Activated CD8-positive, alpha-beta memory T cell treated with anti-CD3 and anti-CD28 coated beads, Interleukin-2, amount 10 ng/mL, durations not matched to agents 7 days and 5 days (primary cell): ENCODE measurements at places on chromosomes 16 and 17.

- no peak for DNase-seq
Measured at GRCh38 chr17:66449418-66449977, 147.1 kb downstream of the PRKCA start.

GRCh38 chr16:80940069-80940856, 66.4 kb downstream of the CMC2 start:
- DNase-seq: no peak

- no peak for DNase-seq
Measured at GRCh38 chr17:82517230-82517865, 2.2 kb upstream of the FOXK2 start.

- DNase-seq: peak; percentile 81
Measured at GRCh38 chr16:75065149-75065505, 51.5 kb downstream of the LDHD start.

GRCh38 chr17:45946841-45947256, 52.2 kb upstream of the STH start:
- DNase-seq: no peak

- DNase-seq: no peak
Measured at GRCh38 chr16:50500171-50500874, 47.9 kb upstream of the NKD1 start.

DNA sequence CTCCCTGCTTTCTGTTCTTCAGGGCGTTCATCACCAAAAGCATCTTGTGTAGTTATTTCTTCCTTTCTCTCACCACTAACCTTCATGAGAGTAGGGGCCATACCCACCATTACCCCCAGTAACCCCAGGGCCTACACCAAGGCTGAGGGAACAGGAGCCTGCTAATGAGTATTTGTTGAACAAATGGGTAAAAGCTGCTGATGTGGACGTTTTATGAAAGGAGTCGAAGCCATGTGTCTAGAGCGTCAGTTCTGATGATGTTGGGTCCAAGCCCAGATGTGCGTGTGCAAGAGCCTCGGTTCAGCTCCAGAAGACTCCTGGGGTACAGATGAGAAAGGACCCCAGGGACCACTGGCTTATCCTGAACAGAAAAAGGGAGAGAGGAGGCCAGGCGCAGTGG, 77.1 kb upstream of the TBC1D3K start:
- DNase-seq: no peak

DNA sequence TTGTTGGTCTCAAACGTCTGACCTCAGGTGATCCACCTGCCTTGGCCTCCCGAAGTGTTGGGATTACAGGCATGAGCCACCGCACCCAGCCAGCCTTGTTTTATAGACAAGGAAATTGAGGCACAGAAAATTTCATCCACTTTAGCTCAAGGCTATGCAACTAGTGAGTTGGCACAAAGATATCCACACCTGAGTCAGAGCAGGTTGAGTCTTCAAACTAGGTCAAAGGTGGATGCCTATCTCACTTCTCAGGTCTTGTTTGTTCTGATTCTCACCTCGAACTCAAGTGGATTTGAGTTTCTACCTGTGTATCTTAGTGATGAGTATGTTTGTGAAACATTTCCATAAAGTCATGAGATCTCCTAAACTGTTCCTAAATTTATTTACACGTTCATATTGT, 35.6 kb upstream of the GAS7 start:
- no peak for DNase-seq

DNA sequence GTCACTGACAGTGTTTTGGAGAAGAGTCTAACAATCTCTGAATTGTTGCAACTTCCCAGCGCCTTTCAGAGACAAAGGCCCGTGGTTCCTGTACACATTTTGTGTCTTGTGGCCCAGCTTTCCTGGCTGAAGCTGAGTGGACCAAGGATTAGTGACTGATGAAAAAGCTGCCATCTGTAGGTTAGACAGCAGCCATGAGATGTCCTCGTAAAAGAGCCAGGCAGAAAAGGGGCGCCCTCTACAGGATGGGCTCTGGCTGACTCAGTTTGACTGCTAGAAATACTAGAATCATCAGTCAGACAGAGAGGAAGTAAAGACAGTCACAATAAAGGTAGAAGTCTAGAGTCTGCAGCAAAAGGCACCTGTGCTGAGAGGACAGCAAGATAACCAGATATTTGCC, 26.5 kb upstream of the NF1 start:
- peak; percentile 79 for DNase-seq

- DNase-seq: peak; percentile 74
Measured at GRCh38 chr16:27972500-27972899, 91.0 kb downstream of the GSG1L start.

- DNase-seq: peak; percentile 60
Measured at GRCh38 chr16:89330177-89330856, 112.8 kb downstream of the ZNF778 start.

- peak; percentile 92 for DNase-seq
Measured at GRCh38 chr17:38559051-38559879, 46.5 kb downstream of the SRCIN1 start.

DNA sequence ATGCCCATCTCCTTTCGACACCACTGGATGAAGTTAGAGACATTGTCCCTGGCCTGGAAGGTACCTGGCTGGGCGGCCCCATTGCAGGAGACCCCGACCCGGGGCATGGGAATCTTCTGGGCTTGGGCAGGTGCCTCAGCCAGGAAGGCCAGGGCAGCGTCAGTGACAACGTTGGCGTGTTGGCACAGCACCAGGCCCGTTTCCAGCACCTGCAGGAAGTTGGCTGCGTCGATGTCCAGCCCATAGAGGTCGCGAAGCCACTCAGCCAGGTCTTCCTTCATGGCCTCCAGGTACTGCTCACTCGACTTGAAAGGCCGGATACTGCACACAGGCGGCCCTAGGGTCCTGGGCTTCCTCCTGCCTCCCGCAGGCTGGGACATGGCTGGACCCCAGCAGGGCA, 568 bp downstream of the GAS2L2 start:
- DNase-seq: no peak

GRCh38 chr17:9239793-9240658, 218.7 kb downstream of the NTN1 start:
- DNase-seq: peak; percentile 71

DNA sequence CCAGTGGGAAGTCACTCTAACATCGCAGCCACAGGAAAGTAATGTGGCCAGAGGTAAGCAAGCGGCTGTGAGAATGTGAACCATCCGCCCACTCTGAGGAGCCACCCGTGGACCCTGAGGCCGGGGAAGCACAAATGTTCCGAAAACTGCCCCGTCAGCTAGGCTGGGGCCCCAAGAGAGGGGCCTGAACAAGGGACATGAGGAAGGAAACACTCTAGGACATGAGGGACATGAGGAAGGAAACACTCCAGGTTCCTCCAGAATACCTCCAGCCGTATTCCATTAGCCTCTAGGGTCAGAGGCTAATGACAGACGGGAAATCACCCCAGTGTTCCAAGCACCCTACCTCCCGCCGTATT, 317 bp downstream of the TEFM start:
- DNase-seq: peak; percentile 45

- DNase-seq: no peak
Measured at GRCh38 chr17:36048066-36048465, 16.0 kb upstream of the CCL18 start.

DNA sequence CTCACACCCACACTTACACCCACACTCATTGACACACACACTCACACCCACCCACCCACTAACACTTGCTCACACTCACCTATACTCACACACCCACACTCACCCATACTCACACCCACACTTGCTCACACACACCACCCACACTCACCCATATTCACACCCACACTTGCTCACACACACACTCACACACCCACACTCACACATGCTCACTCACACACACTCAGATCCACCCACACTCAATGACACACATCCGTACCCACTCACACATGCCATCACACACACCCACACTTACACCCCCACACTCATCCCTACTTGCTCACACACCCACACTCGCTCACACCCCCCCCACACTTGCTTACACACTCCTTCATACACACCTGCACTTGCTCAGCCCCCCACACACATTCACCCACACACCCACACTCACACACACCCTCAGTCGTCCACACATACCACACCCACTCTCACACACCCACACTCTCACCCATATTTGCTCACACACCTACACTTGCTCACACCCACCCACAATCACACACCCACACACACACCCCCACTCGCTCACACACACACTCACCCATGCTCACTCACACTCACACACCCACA, 321.1 kb upstream of the N4BP1 start:
- no peak for DNase-seq

DNA sequence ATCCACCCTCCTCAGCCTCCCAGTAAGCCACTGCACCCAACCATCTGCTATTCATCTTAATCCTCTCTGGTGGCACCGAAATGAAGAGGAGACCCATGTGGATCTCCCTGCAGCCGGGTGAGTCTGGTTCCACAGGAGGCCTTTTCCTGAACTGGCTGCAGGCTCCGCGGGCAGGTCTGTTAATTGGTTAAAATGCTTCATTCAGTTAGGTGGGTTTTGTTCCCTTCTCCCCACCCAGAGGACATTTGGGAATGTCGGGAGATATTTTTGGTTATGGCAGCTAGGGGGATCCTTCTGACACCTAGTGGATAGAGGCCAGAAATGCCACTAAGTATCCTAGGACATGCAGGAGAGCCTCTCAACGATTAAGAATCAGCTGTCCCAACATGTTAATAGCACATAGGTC, 16.7 kb downstream of the C16orf54 start:
- DNase-seq: no peak

GRCh38 chr17:60534010-60534555, 8.0 kb upstream of the APPBP2 start:
- DNase-seq: no peak

GRCh38 chr17:4004517-4005295, 40.5 kb upstream of the ATP2A3 start:
- peak; percentile 54 for DNase-seq

DNA sequence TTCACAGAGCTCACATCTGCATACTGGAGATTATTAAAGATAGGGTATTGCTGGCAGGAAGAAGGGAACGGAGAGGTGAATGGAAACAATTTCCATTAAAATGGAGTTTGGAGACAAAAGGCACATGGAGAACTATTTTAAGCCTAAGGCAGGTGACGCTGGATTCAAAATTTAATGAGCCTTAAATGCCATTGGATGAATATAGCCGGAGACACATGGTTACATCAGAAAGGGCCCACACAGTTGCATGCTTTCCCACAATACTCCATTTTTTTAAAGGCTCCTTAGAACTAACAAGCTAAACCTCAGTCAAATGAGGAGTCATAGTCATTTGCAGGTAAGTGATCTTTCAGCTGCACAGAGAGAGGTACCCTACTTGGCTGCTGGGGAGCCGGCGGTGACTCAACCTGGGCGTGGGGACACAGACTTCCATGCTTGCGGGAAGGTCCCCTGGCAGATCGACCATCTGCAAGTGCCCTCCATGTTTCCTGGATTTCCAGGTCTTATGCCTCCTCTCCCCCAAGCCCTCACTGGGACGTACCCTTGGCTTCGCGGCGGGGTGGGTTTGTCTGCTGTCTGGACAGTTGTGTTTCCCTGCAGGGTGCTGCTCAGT, 259.2 kb downstream of the CBLN1 start:
- DNase-seq: no peak
